ENCODE measurements at places on chromosomes 5 and 9.

DNA sequence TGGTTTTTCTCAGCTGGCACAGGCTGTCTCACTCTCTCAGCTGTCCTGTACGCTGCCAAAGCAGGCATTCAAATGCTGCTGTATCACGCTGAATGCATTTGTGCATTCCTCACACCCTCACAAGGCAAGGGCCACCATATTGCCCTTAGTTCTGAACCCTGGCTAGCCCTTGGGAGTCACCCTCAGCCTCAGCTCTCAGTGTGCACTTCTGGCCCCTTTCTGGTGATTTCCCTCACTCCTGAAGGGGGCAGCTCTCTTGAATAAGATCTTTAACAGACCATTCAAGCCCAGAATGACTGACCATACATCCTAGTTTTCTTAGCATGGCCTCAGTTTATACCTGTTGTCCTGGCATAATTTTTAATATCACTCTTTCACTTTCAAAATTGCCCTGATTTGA is 84.3 kb downstream of the HTR1A start:
- no peak for DNase-seq

GRCh38 chr9:3957306-3957705 is 342.6 kb downstream of the GLIS3 start:
- DNase-seq, result no peak

DNA sequence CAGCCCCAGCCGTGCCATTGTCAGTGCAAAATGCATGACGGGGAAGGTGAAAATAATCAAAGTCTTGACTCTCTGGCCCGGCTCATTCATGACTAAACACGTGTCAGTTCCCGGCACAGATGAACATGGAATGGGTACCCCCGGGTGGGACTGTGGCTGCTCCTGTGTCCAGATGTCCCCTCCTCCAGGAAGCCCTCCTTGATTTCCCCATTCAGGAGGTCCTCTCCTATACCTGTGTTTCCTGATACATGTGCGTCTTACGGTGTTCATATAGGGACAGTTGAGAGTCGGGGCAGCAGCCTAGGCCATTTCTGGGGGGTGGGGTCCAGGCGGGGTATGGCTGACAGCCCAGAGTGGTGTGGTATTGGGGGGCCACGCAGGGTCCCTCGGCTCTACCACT is 19.5 kb downstream of the RXRA start:
- DNase-seq, result no peak

DNA sequence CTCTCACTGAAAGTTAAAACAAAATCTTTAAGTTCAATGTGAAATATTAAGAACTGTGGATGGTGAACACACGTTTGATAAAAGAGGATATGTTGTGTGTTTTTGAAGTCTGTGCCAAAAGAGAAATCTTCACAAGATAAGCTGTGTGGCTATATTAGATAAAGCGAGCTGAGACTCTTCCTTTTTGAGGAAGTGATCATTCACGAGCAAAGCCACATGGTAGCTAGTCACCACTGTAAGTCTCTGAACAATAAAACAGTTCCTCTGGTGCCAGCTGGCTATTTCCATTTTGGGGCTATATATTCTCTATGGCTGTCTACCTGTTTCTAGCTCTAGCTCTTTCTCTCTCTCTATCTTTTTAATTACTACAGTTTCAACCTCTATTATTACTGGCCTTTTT is 1849.2 kb upstream of the C9orf72 start:
- no peak for DNase-seq

GRCh38 chr9:138098908-138099791 is 221.6 kb downstream of the CACNA1B start:
- no peak for DNase-seq

DNA sequence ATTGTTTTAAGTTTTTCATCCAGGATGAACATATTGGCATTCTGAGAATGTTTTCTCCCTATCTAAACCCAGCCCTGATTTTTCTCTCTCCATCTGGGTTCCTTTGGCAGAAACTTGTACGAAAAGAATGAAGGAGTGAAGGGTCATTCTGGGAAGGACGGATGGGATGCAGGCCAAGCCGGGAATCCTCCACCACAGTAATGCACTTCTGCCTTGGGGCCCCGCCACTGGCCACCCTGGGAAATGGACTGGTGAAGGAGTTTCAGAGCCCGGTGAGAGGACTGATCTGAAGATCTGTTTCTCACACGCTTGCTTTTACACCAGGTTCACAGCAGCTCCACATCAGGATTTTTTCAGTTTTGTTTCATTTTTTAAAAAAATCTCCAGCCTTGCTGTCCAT is 554.8 kb downstream of the BNC2 start:
- no peak for DNase-seq

DNA sequence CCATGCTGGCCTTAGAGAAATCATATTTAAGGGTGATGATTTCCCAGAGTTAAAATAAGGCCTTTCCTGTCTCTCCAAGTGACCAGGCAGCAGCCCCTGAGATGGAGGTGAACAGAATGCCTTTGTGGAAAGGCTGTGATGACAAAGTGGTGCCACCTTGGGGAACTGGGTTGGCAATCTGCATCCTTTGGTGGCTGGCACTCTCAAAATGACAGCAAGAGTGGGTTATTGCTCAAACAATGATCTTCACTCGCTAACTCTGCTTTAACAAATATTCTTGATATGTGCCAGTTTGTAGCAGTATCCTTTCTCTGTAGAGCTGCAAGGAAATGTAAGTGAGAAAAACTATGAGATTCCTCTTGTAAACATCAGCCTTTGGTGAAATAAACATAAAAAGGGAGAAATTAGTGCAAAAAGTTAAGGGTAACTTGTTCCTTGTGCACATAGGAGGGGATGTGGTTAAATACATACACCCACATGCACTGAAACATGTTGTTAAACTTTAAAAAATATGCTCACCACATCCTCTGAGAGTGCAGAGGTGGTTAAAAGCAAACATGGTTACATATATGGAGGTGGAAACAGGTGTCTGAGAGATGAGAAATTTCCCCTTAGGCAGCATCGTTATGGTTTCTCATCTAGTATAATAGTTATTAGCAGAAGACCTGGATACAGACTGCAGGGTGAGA is 373.4 kb upstream of the CTNND2 start:
- DNase-seq, result no peak

- DNase-seq, result no peak
These were observed 123.7 kb downstream of the NFIB start for GRCh38 chr9:14190240-14190639.
